EH (cell line): ENCODE measurements at places on chromosomes 7 and 10.

DNA sequence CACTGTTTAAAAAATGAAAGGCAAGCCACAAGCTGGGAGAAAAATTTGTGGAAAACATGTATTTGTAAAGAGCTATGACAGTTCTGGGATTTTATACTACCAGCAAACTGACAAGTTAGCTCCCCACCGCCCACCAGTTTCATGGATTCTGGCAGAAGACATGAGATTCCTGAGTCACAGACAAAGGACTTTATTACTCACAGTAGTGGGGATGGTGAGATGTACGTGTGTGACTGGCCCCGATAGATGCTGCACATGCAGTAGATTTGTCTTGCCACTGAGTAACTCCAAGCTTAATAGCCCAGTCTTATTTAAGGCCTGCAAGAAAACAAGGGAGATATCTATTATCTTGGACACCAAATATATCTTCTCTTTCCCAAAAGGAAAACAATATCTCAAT, 281.7 kb downstream of the AHR start:
- DNase-seq = peak; percentile 87

DNA sequence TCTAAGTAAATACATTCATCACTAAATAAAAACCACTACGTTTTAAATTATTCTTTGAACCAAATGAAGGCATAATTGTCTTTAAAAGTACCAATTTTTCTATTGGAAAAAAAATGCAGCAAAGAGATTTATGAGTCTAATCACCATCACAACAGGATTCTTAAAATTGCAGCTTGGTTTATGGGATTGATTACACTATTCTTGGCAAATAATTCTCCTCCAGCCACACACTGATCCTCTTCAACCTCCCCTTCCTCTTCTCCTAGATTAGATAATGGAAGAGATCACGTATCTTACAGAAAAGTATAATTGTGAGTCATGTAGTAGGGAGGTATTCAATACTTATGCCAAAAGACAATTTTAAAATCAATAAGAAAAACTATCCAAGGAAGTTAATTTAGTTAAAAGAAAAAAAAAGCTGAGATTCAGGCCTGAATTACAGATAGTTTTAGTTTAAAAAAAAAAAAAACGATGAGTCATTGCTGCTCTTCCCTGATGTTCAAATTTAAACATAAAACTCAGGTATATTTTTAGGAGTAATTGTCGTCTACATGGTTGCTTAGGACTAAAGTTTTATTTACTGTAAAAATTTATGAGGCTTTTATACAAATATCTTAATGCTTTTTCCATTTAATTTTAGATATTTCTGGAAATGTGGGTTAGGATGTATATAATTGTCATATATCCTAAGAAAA, 133.7 kb upstream of the CDK1 start:
- DNase-seq = no peak

DNA sequence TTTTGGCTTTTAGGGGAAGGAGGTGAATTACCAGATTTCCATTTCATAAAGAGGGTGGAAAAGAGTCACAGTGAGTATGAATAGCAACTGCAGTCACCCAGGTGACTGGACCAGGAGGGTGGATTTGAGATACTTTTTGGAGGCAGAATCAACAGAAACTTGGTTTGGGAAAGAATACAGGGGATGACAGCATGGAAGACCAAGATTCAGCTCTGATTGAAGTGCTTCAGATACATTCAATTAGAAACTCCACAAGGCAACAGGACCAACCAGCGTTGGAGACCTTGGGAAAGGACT, 83.0 kb downstream of the SGMS1 start:
- no peak for DNase-seq

GRCh38 chr10:103968441-103969391, 1.8 kb downstream of the SLK start:
- peak; percentile 31 for DNase-seq

GRCh38 chr7:55508221-55509011, 63.9 kb downstream of the VOPP1 start:
- no peak for DNase-seq

- peak; percentile 59 for DNase-seq
Observed at GRCh38 chr7:33494474-33494873, 365.1 kb downstream of the BBS9 start.

- DNase-seq = no peak
Observed at GRCh38 chr10:31921031-31921430, 7.6 kb downstream of the ARHGAP12 start.

GRCh38 chr10:126059076-126059826, 162.9 kb downstream of the FANK1 start:
- peak; percentile 86 for DNase-seq

GRCh38 chr10:101032637-101033224, 1.7 kb downstream of the SFXN3 start:
- peak; percentile 94 for DNase-seq

DNA sequence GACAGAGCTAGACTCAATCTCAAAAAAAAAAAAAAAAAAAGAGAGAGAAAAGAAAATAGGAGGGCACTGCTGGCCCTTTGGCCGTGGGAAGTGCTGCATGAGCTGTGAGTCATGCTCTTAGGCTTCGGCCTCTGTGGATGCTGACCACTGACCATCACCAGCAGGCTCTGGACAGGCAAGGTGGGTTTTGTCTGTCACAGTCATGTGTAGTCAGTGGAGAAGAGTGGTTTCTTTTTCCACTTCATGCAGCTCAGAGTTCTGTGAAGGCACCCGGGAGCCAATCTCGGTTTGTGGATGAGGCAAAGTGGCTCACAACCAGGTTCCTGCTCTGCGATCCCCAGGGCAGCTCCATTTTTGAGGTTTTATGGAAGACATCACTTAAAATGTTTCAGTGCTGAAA, 58.1 kb downstream of the PRTFDC1 start:
- peak; percentile 89 for DNase-seq

DNA sequence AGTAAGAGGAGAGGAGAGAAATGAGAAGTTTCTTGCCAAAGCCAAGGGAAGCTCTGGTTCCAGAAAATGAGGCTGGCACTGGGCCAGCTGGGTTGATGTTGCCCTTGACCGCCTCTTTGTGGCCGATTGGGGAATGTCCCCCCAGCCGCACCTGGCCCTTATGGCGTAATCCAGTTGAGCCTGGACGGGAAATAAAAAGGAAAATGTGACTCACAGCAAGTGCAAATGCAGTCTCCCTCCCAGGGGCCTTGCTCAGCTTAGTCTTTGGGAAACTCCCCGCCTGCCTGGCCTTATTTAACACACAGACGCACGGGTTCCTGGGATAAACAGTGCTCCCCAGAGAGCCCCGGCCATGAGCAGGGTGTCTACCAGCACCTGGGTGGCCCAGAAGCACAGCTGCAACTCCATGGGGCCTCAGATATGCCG, 174.8 kb downstream of the KIAA1217 start:
- peak; percentile 71 for DNase-seq

- DNase-seq = no peak
Observed at GRCh38 chr10:74822101-74822500, 4.3 kb upstream of the KAT6B start.

GRCh38 chr10:90227217-90227656, 525.8 kb downstream of the KIF20B start:
- DNase-seq = peak; percentile 32

- peak; percentile 22 for DNase-seq
Observed at GRCh38 chr7:127393368-127394058, 1.0 kb upstream of the ZNF800 start.

DNA sequence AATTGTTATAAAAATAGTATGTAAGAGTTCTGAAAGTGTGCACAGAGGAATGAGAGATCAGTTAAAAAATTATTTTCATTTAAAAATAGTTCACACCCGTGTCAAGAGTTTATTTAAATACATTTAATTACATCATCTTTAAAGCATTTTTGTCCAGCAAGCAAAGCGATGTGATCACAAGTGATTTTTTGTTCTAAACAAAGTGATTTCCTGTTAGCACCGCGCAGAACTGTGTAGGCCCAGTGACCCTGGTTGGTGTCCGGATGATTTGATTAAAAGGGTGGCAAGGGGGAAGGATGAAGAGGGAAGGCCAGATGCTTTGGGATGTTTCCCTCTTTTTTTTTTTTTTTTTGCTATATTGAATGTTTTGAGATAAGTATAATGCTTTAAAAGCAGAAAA, 227.8 kb upstream of the PITRM1 start:
- peak; percentile 42 for DNase-seq

GRCh38 chr10:57053530-57053929, 692.5 kb upstream of the ZWINT start:
- DNase-seq = no peak

DNA sequence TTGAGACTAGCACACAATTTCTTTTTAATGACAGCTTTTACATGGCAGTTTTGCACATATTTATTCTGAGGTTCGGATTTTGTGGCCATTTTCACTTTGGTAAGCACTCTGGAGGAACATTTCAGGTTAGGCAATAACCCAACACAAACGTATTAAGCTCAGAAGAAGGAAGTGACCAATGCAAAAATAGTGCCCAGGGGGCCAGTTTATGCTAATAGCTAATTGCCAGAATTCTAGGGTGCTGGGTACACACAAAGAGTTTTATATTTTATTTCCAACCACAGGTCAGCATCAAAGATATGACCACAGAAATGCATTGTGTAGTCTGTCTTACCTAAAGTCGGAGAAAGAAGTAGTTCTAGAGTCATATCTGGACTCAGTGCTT, 8.4 kb upstream of the AGR2 start:
- DNase-seq = no peak

- DNase-seq = no peak
Observed at GRCh38 chr7:145860809-145861208, 255.8 kb upstream of the CNTNAP2 start.

- DNase-seq = peak; percentile 95
Observed at GRCh38 chr7:141585592-141586510, 34.6 kb downstream of the AGK start.

GRCh38 chr10:13079776-13080050, 20.2 kb upstream of the OPTN start:
- no peak for DNase-seq

DNA sequence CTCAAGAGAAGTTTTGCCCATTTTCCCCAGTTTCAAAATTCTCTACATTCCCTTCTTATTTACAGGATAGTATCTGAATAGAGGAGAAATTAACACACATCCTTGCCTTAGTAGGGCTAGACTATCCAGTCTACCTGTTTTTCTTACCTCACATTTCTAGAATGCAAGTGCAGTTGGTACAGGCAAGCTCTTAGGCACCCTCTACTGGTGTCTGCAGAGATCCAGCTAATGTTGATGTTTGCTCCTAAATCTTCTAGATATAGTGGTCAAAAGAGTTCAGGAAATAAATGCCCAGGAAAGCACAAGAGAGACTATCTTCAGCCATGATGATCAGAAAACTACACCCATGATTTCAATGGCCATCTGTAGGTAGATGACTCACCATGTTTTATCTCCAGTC, 205.3 kb downstream of the HTR7 start:
- peak; percentile 15 for DNase-seq

- DNase-seq = no peak
Observed at GRCh38 chr7:138768241-138768640, 29.6 kb upstream of the TMEM213 start.

- no peak for DNase-seq
Observed at GRCh38 chr10:5566614-5567013, 41.9 kb downstream of the CALML3 start.

- no peak for DNase-seq
Observed at GRCh38 chr10:101906586-101907183, 63.1 kb upstream of the KCNIP2 start.

GRCh38 chr10:36003031-36003600, 361.0 kb upstream of the FZD8 start:
- no peak for DNase-seq

GRCh38 chr10:66148312-66148711, 777.5 kb upstream of the LRRTM3 start:
- no peak for DNase-seq

DNA sequence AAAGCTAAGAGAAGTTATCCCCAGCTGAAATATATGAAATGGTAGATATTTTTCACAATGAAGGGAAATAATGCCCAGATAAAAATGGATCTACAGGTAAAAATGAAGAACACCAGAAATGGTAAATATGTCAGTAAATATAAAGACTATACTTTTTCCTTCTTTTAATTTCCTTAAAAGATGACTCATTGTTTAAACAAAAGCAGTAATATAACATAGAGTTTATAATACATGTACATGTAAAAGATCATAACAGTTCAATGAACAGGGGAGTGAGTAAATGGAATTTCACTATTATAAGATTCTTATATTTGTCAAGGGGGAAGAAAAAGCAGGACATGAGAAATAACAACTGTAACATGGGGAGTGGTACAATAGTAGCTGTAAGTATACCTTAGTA, 7.4 kb downstream of the POT1 start:
- DNase-seq = no peak

DNA sequence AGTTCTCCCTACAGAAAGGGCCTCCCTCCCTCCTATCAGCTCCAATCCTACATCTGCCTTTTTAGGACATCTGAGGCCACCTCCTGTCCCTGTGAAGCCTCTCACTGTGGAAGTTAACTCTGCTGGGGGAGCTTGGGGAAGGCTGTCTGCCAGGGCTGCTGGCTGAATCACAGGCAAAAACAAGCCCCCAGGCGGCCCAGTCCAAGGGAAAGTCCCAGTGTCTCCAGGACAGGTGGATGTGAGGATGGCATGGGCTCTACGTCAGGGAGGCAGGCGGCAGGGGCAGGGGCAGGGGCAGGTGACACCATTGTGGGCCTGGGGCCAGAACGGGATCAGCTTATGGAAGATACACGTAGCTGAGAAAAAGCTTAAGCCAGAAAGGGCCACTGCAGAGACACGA, 240.2 kb downstream of the MAD1L1 start:
- no peak for DNase-seq

- no peak for DNase-seq
Observed at GRCh38 chr7:90766814-90767564, 170.9 kb downstream of the CDK14 start.

GRCh38 chr7:155983176-155983815, 171.0 kb upstream of the SHH start:
- DNase-seq = no peak

- no peak for DNase-seq
Observed at GRCh38 chr7:65796205-65796604, 76.7 kb upstream of the VKORC1L1 start.

GRCh38 chr10:79932841-79933379, 16.0 kb downstream of the SFTPD start:
- DNase-seq = no peak

DNA sequence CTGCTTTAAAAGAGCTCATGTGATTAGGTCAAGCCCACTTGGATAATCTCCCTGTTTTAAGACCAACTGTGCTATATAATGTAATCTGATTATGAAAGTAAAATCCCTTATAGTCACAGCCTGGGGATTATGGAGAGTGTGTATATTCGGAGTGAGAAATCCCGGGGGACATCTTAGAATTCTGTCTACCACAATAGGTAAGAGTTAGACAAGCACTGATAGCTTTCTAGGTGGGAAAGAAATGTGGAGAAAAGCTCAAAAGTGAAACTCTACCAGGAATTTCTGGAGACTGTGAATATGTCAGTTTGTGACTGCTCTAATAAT, 2.9 kb upstream of the VCL start:
- no peak for DNase-seq

DNA sequence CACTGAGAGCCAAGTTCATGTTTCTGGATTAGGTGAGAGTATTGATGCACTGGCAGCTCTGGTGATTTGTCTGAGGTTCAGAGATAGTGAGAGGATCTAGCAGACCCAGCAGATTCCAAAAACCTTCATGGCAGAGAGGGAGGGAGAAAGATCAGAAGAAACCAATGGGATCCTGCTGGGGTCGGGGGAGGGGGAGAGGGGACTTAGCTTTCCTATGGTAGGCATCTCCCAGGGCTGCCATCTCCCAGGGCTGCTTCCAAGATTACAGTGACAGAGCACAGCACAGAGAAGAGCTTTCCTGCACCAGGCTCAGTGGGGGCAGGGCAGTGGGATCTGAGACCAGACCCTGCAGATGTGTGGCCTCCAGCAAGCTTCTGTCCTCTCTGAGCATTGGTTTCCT, 76.8 kb upstream of the GDF10 start:
- DNase-seq = no peak

- DNase-seq = no peak
Observed at GRCh38 chr10:132109341-132110110, 43.8 kb downstream of the JAKMIP3 start.

GRCh38 chr7:43791665-43792064, 33.2 kb downstream of the BLVRA start:
- no peak for DNase-seq
